Astrocyte of the spinal cord (primary cell): ENCODE measurements at places on chromosomes 6 and 20.

DNA sequence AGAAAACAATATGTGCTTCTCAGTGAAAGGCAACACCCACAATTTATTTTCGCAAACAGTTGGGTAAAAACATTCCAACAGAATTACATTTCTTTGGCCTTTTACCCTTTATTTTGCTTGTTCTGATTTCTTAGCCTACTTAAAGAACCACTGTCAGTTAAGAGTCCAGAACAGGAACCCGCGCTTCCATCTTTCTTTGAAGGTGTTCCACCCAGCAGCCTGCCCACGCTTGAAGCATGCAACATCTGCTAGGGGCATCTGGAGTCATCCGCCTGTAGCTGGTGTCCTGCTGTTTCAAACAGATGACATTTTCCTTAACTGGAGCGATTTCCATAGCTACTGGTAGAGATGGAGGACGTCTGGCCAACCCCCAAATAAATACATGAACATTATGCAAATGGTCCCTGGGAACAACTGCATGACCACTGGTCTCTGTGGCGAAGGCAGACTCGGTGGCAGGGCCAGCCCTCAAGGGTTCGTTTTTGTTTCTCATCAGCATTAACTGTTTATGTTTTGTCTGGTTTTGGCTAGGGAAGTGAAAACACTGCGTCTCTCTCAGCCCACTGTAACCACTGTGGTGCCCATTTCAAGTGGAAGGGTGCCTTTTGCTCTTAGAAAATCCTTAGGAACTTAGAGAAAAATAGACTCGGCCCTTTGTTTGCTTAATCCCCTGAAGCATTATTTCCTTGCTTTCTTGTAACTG is 51.6 kb downstream of the LAMA4 start:
- peak; percentile 71 for DNase-seq

GRCh38 chr6:6602262-6602661 is 13.7 kb downstream of the LY86 start:
- DNase-seq, result no peak

GRCh38 chr6:108114841-108115597 is 40.5 kb upstream of the OSTM1 start:
- peak; percentile 69 for DNase-seq

DNA sequence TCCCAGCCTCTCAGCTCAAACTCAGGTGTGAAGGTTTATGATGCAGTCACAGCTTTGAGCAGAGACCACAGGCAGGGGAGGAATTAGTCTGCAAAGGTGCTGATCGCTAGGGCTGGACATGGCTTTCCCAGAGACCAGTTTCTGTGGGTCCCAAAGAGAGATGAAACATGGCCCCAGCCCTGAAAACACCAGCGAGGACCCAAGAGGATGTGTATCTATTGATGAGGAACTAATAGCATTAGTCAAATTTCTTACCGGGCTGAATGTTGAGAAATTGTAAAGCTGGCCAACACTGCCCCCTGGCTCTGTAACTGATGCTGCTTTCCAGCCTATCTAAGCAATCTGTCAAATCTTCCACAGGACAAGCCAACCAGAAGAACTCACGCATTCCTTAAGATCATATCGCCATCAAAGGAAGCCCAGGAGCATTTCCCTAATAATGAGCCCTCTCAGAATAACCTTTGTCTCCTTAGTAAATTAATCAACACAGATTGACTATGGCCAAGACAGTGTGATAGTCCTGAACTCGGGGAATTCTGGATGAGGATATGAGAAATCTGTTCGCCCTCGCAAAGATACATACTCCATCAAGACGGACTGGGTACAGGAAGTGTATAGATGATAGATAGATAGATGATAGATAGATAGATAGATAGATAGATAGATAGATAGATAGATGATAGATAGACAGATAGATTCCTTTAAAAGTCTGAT is 7.8 kb upstream of the ACSS1 start:
- DNase-seq, result peak; percentile 59

- DNase-seq, result no peak
Observed at GRCh38 chr6:2900821-2901644, 2.1 kb downstream of the SERPINB9 start.
